ENCODE measurements at places on chromosomes 7 and 10. TPM values are rescaled to one million over a fixed set of nuclear protein-coding genes. Genes with fewer than 3 reads are reported as not detected.

DNA sequence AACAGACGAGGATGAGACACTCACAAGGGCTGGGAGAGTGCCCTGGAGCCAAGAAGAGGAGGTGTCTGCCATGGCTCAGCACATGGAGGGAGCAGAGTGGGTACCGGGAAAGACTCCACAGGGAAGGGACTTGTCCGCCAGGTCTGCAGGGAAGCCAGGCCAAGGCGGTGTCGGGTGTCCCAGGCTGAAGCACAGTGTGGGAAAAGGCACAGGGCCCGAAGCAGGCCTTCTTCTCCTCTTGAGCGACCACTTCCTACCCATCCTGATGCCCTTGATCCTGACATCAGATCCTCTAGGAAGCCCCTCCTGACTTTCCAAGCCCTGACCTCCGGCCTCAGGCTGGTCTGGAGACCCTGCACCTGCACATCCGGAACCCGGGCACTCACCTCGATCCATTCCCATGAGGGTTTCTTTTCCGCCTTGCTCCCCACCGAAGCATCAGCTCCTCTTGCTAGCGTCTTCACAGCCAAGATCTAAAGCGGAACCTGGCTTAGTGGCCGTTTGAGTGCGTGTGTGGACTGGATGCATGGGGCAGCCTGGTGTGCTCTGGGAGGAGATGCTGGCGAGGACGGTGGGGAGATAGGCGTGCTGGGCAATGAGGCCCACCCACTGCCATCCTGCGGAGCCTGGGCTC, 8.5 kb downstream of the CALML3 start:
- H3K36me3 ChIP-seq: no peaks in the 10 kb centered on the region
- peaks cover 6% of the 10 kb centered on the region for H3K4me1 ChIP-seq
- no peak overlapping the region for H3K27ac ChIP-seq
- no peak overlapping the region for H3K4me3 ChIP-seq
- no peak for DNase-seq

GRCh38 chr7:73769481-73770001, 529 bp downstream of the CLDN3 start:
- no peak overlapping the region for H3K27ac ChIP-seq
- H3K27me3 ChIP-seq: peaks cover 39% of the 10 kb centered on the region
- DNase-seq: no peak
- no peak overlapping the region for H3K4me3 ChIP-seq

DNA sequence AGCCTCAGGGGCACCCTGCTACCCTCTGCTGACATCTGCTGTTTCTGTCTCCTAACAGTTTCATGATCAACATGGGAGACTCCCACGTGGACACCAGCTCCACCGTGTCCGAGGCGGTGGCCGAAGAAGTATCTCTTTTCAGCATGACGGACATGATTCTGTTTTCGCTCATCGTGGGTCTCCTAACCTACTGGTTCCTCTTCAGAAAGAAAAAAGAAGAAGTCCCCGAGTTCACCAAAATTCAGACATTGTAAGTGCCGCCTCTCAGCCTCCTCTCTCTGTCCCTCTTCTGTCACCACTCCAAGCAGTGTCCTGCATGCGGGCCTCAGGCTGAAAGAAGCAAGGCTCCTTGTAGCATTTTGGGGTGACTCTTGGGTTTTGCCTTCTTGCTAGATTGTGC, 39.0 kb downstream of the POR start:
- H3K36me3 ChIP-seq: peaks cover 55% of the 10 kb centered on the region
- H3K4me1 ChIP-seq: peaks cover 12% of the 10 kb centered on the region
- H3K4me3 ChIP-seq: no peak overlapping the region
- DNase-seq: no peak

DNA sequence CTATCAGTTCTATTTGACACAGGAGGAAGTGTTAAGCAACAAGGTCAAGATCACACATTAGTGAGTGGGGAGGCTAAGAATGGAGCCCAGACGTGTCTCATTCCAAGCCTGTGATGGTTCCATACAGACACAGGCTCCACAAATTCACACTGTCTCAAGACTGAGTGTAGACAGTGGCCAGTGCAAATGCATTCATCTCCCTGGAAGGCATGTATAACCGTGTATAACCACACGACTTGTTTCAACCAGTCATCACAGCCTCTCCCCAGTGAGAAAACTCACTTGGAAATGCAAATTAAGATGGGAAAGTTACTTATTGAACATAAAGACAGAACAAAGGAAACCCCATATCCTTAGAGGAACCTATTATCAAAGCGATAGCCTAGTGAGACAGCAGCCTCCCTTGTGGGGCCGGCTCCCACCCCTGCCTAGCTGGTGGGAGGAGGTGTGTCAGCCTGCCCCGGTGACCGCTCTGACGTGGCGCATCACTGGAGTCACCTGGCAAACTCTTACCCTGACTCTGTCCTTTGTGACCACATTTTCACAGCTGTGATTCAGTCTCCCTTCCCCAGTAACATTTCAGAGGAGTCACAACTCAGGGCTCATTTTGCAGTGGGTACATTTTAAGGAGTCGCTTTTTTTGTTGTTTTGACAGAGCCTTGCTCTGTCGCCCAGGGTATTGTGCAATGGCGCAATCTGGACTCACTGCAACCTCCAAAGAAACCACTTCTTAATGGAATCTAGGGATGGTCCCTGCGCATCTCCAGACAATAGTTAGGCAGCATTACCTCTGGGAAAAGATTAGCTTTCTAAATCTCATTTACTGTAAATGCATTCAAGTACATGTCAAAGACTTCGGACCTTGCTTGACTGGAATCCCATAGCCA, 126.6 kb upstream of the PARD3 start:
- no peak overlapping the region for H3K27ac ChIP-seq
- no peaks in the 10 kb centered on the region for H3K36me3 ChIP-seq
- no peak for DNase-seq
- 0 out of 2 replicates have a peak, but pooled peaks cover 4% of the 10 kb centered on the region for H3K4me1 ChIP-seq
- H3K27me3 ChIP-seq: no peaks in the 10 kb centered on the region

DNA sequence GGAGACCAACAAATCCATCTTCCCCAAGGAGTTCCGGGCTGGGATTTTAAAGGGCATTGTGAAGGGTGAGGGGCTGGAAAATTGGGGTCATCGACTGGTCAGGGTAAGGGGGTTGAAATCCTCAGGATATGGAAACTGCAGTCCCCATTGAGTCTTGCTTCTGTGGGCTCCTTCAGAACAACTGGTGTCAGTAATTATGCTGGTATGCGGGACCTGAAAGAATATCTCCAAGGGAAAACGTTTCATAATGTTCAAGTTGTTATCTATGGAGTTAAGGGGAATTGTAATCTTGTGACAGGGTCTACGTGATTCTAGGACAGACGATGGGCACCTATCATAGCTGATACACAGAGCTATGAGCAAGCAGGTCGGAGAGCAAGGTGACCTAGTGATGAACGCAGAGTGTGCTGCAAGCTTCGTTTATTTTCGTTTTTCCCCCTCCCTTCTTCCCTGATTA, 494 bp upstream of the RHBDD2 start:
- peak overlapping the region; percentile 84 for H3K4me3 ChIP-seq
- H3K27ac ChIP-seq: peak overlapping the region; percentile 32
- DNase-seq: no peak
- H3K4me1 ChIP-seq: peaks cover 15% of the 10 kb centered on the region
- peaks cover 41% of the 10 kb centered on the region for H3K36me3 ChIP-seq
- no peaks in the 10 kb centered on the region for H3K27me3 ChIP-seq

DNA sequence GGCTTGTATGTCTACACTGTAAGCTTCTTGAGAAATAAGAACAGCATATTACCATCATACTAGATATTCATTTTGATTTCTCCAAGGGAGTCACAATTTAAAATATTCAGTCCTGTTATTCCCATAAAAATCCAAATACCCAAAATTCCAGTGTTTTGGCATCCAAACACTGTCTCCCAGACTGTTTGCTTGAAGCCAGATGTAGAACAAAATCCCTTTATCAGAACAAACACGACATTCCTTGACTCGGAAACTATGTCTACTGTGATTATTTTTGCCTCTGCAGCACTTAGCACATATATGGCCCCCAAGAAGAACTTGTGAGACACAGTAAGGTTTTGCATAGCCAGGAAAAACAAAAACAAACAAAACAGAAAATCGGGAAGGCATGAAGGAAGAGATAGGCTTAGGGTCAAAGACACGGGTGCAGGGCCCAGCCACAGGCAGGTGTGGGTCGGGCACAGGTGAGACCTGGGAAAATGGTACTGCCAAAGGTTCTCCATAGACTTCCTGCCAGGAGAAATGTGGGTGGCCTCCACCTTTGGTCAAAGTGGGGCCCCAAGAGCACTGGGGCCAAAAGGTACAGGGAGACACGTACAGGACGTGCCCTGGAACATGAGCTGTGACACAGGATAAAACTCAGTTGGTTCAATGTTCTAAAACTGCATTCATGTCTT, 36.5 kb downstream of the CPXM2 start:
- no peak overlapping the region for H3K4me3 ChIP-seq
- no peaks in the 10 kb centered on the region for H3K4me1 ChIP-seq
- H3K36me3 ChIP-seq: no peaks in the 10 kb centered on the region
- no peaks in the 10 kb centered on the region for H3K27me3 ChIP-seq
- DNase-seq: no peak

- DNase-seq: no peak
- H3K4me3 ChIP-seq: no peak overlapping the region
- no peaks in the 10 kb centered on the region for H3K36me3 ChIP-seq
- no peaks in the 10 kb centered on the region for H3K27me3 ChIP-seq
Measured at GRCh38 chr7:2996141-2996540, 47.5 kb downstream of the CARD11 start.

DNA sequence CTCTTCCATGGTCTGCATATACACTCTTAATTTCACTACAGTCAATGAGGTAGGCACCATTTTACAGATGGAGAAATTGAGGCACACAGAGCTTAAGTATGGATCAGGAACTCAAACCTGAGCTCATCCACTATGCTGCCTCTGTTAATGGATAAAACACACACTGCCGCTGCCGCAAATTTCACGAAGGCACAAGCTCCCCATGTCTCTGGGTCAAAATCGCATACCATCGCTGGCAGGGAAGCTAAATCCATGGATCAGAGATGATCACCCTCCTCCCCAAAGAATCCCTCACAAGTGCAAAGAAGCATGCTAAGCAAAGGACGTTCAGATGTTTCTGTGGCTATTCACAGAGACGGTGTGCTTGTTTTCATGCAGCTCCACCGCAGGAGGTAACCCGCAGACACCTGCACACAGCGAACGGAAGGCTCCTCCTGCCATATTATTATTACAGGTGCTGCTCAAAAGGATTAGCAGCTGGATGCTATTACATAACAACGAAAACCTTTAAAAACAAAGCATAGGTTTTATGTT, 109.3 kb downstream of the UBE2H start:
- no peak overlapping the region for H3K27ac ChIP-seq
- peaks cover 5% of the 10 kb centered on the region for H3K36me3 ChIP-seq
- no peaks in the 10 kb centered on the region for H3K27me3 ChIP-seq
- no peak overlapping the region for H3K4me3 ChIP-seq
- H3K4me1 ChIP-seq: peaks cover 43% of the 10 kb centered on the region
- DNase-seq: no peak

DNA sequence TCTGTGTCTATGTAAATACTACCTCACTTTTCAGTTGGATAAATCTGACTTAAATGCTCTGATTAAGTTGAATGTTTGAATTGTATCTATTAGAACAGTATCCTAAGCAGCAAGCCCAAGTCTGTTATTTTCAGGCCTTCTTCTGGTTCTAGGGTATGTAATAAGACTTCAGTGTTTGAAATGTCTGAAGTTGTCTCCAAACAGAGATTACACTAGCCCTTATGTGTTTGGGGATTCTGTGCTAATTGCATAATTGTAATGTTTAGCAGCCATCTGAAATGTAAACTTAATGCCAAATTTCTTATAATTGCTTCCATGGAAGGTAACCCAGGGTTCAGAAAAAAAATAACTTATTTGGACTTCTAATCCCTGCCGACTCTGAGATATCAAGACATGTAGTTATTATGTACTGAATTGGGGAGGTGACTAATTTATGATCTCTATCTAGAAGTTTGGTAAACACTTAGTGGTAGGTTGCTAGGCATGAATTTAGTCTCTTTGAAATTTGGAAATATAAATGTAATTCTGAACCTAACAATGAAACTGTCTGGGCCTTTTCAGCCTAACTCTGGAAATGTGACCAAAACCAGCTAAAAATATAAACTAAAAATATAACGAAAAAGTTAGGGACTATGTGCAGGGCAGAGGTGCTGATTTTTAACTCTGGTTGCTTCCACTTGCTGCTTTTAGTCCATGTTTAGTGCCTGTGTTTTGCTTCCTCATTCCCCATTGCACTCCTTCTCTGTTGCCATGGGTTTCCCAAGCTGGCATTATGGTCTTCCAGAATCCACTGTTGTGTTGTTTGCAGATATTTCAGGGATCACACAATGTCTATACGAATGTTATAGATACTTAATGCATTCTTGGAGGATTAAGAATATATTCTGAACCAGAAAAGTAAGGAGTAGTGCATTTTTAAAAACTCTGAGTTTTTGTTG, 54.8 kb downstream of the MCU start:
- DNase-seq: no peak
- no peak overlapping the region for H3K4me3 ChIP-seq
- peaks cover 7% of the 10 kb centered on the region for H3K4me1 ChIP-seq
- no peaks in the 10 kb centered on the region for H3K36me3 ChIP-seq
- no peaks in the 10 kb centered on the region for H3K27me3 ChIP-seq
- no peak overlapping the region for H3K27ac ChIP-seq

DNA sequence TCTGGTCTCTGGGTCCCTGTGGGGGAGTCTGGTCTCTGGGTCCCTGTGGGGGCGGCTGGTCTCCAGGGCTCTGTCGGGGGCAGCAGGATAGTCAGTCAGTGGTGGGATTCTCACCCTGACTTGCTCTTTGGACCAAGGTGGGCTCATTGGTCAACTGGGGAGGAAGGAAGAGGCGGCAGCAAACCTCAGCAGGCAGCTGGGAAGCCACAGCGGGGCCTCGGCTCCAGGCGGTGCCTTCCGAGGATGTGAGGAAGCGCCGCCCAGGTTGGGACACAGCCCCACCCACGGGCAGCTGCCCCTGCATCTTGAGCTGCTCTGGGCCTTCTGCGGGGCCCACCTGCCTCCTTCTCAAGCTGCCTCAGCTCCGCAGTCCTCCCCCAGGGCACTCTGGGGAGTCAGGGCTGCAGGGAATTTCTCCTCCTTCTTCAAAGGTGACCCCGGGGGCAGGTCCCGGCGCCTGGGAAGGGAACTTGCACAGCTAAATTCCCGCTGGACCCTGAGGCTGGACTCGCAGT, 20.4 kb upstream of the KNDC1 start:
- H3K36me3 ChIP-seq: no peaks in the 10 kb centered on the region
- no peaks in the 10 kb centered on the region for H3K4me1 ChIP-seq
- H3K4me3 ChIP-seq: no peak overlapping the region
- no peak overlapping the region for H3K27ac ChIP-seq
- no peak for DNase-seq

GRCh38 chr10:87658858-87659555, 671 bp upstream of the PAPSS2 start:
- peak overlapping the region; percentile 74 for H3K4me3 ChIP-seq
- H3K27ac ChIP-seq: peak overlapping the region; percentile 86
- H3K27me3 ChIP-seq: no peaks in the 10 kb centered on the region
- DNase-seq: no peak

- H3K27ac ChIP-seq: peak overlapping the region; percentile 85
- H3K4me1 ChIP-seq: peaks cover 50% of the 10 kb centered on the region
- no peaks in the 10 kb centered on the region for H3K36me3 ChIP-seq
- peak; percentile 96 for DNase-seq
- no peak overlapping the region for H3K4me3 ChIP-seq
Measured at GRCh38 chr10:119246862-119247549, 39.6 kb downstream of the GRK5 start.

GRCh38 chr7:148306759-148307158, 283.8 kb upstream of the C7orf33 start:
- no peaks in the 10 kb centered on the region for H3K36me3 ChIP-seq
- DNase-seq: no peak
- H3K4me3 ChIP-seq: no peak overlapping the region
- no peaks in the 10 kb centered on the region for H3K4me1 ChIP-seq
- no peaks in the 10 kb centered on the region for H3K27me3 ChIP-seq

The NPC1L1 gene
- not detected for total RNA-seq

The CLDN4 gene
- not detected for total RNA-seq

The HGF gene
- not detected for total RNA-seq

The PTPN20 gene
- total RNA-seq: not detected

The NKX1-2 gene
- total RNA-seq: not detected

The LRRC18 gene
- total RNA-seq: not detected

The EPO gene
- not detected for total RNA-seq

The GBX1 gene
- not detected for total RNA-seq

The HABP2 gene
- not detected for total RNA-seq

Data from SJSA1 (cell line).